Bronchial epithelial cell (primary cell): ENCODE measurements at places on chromosomes 1 and 21.

GRCh38 chr21:25428537-25428936 is 178.7 kb downstream of the MRPL39 start:
- DNase-seq = peak; percentile 1

GRCh38 chr1:63322114-63322943 is at the start of gene FOXD3:
TSS of gene FOXD3 (plus strand) at chr1:63322567. CDS start at chr1:63323059, 492 bp downstream.
- peak; percentile 17 for DNase-seq

GRCh38 chr1:82319546-82319945 is 518.8 kb downstream of the ADGRL2 start:
- DNase-seq = peak; percentile 4

DNA sequence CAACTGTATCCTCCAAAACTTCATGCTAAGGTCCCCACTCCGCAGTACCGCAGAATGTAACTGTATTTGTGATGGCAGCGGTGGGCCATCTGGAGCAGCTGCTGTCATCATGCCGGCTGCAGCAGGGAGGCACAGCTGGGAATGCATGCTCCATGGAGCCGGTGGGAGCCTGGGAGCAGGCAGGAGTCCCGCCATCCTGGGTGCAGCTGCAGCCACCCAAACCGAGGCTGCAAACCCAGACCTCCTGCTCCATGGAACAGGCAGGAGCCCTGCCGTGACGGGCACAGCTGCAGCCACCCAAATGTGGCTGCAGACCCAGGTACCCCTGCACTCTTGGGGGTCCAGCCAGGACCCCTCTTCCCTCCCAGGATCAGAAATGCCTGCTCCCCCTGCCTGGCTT is 80.3 kb downstream of the SCMH1 start:
- no peak for DNase-seq

GRCh38 chr1:202145068-202145743 is 669 bp upstream of the ARL8A start:
- peak; percentile 44 for DNase-seq

DNA sequence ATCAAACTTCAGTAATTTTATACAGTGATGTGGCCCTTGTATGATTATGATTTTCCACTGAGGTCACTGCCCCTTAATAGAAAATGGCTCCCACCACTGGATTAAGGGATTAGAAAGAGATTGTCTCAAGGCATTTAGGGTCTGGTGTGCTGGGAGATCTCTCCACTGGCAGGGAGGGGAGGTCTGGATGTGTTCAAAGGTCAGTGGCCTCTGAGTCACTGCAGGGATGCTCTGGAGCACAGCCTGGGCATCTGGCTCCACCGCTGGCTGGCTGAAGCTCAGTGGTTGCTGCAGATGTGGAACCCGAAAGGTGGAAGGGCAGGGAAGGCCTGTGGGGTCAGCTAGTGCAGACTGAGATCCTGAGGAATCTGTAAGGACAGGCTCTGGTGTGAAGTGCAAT is 18.3 kb upstream of the CHI3L1 start:
- no peak for DNase-seq

DNA sequence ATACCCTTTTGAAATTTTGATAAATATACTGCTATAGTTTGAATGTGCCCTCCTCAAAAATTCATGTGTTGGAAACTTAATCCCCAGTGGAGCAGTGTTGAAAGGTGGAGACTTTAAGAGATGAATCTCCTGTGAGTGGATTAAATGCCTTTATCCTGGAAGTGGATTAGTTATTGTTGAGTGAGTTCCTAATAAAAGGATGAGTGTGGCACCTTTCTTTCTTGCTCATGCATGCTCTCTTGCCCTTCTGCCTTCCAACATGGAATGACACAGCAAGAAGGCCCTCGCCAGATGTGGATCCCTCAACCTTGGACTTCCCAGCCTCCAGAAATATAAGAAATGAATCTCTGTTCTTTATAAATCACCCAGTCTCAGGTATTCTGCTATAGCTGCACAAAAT is 51.8 kb downstream of the CD160 start:
- DNase-seq = no peak

- peak; percentile 20 for DNase-seq
Measured at GRCh38 chr1:154352581-154353459, 27.5 kb downstream of the ATP8B2 start.

DNA sequence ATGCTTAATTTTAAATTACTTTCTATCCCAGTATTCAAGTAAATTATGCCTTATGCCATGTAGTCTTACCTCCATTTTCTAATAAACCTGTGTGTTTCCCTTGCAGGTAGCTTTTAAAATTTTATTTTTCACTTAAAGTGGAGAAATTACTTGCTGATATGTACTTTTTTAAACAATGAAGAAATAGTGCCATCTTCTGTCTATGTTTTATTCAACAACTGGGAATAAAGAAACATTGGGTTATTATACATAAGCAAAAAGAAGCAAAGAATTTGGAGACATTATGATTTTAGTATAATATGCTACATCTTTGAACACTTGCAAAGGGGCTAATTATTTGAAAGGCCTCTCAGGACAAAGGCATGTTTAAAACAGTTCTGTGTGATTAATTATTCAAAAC is 1912.9 kb downstream of the MRPL39 start:
- DNase-seq = no peak

DNA sequence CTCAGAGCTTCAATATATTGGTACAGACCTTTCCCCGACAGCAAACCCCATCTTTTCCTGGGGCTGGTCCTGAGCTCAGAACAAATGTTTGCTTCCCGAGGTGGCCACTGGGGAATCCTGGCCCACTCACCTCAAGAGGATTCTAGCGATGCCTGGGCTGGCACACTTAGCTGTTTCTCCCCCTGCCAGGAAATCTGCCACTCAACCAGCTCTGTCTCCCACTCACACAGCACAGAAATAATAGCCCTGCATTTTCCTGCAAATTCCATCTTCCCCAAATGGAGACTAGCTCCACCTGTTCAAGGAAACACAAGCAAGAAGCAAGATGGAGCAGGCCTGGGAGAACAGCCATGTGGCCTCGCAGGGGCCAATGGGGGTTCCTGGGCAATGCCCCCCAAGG is 21.1 kb downstream of the KCNN3 start:
- DNase-seq = no peak

GRCh38 chr1:184889902-184890301 is 84.4 kb downstream of the NIBAN1 start:
- no peak for DNase-seq

GRCh38 chr21:21547368-21547953 is 549.3 kb downstream of the NCAM2 start:
- no peak for DNase-seq

GRCh38 chr1:168665975-168666374 is 63.0 kb downstream of the DPT start:
- no peak for DNase-seq

DNA sequence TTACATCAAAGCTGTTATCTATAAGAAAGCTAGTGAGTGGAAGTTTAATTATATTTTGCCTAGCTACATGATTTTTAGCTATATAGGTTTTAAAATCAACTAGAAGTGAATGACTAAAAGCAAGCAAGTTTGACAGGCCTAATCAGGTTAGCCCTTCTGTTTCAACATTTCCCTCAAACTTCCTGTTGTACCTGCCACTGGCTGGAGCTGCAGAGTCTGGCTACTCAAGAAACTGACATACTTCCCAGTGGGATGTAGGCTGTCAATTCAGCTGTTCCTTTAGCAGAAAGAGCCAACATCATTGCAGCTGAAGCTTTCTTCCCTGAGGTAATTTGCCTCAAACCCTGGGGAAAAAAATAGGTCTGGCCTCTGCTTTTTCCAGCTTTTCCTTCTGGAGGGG is 87.1 kb upstream of the TNR start:
- DNase-seq = peak; percentile 25

GRCh38 chr1:204564835-204565234 is 48.6 kb downstream of the MDM4 start:
- DNase-seq = no peak

DNA sequence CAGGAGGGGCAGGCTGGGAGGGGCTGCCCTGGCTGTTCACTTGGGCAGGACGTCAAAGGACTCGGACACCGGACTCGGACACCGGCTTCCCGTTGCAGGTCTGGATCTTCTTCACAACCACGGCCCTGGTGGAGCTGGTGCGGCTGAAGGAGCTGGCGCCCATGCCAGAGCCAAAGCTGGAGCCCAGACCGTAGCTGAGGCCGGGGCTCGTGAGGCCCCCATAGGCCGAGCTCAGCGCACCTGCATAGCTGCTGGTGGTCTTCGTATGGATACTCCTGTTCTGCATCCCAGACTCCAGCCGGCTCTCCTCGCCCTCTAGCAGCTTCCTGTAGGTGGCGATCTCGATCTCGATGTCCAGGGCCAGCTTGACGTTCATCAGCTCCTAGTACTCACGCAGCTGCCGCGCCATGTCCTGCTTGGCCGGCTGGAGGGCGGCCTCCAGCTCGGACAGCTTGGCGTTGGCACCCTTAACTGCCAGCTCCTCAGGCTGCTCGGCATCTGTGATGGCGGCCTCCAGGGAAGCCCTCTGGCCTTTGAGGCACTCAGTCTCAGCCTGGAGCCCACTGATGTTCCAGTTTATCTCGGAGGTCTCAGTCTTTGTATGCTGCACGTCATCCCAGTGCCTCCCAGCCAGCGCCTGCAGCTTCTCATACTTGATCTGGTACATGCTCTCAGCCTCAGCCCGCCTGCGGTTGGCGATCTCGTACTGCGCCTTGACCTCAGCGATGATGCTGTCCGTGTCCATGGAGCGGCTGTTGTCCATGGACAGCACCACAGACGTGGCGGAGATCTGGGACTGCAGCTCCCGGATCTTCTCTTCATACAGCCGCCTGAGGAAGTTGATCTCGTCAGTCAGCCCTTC is 15.1 kb upstream of the KLF17 start:
- DNase-seq = peak; percentile 13

GRCh38 chr1:227429447-227430359 is 111.4 kb upstream of the CDC42BPA start:
- DNase-seq = no peak

- DNase-seq = peak; percentile 5
Measured at GRCh38 chr1:84298684-84299535, 2.6 kb upstream of the SAMD13 start.

GRCh38 chr1:24770881-24771280 is 25.6 kb downstream of the CLIC4 start:
- DNase-seq = no peak

- DNase-seq = no peak
Measured at GRCh38 chr1:30704765-30705509, 18.4 kb downstream of the MATN1 start.

- no peak for DNase-seq
Measured at GRCh38 chr1:231666220-231666936, 39.8 kb downstream of the DISC1 start.

GRCh38 chr1:172756024-172756423 is 97.1 kb downstream of the FASLG start:
- DNase-seq = no peak

GRCh38 chr1:46065405-46065804 is 67.0 kb downstream of the PIK3R3 start:
- DNase-seq = peak; percentile 27

GRCh38 chr21:42313501-42313969 is 1.7 kb downstream of the TFF3 start:
- no peak for DNase-seq

- peak; percentile 44 for DNase-seq
Measured at GRCh38 chr1:170010443-170010842, 64.1 kb downstream of the KIFAP3 start.

GRCh38 chr1:209356976-209357377 is 226.5 kb upstream of the CAMK1G start:
- no peak for DNase-seq

DNA sequence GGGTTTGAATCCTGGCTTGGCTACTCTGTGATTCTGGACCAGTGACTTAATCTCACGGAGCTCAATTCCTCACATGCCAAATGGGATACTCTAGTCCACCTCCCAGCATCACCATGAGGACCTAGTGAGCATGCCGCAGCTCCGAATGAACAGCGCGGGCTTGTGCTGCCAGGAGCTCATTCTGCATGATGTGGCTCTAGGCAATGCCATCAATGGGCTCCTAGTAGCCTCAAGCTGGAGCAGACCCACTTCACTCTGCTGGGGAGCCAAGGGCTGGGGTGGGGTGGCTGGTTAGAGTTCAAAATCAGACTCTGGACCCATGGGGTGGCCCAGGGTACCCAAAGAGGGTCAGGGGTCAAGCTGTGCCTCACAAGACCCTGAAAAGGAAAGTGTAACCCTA is 41.5 kb downstream of the CDK18 start:
- no peak for DNase-seq

- no peak for DNase-seq
Measured at GRCh38 chr1:246283771-246284410, 223.2 kb downstream of the SMYD3 start.

DNA sequence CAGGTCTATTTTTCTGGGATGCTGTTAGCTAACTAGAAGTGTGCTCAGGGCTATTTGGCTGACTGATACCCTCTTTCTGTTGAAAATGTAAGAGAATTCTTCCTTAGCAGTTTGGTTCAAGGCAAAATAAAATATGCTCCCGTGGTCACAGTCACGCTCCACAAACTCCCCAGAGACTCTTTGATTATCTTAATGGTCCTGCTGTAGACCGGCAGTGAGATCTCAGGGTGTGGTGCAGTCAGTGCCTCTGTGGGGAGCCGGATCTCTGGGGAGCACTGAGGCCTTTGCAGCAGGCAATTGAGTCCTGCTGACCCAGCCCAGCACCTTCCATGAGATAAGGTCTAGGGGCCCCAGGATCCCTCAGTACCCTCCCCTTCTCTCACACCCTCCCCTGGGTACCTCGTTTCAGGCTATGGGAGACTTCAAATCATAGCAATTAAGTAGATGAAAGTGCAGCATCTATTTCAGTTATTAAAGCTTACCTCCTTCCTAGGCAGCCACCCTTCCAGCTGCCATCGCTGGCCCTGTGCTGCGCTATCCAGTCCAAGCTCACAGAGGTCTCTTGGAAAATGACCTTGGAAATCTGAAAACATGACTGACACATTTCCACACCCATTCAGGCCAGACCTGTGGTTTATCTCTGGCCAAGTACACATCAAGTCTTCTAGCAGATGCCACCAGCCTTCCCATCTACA is 98.1 kb downstream of the SEC16B start:
- no peak for DNase-seq

- DNase-seq = peak; percentile 71
Measured at GRCh38 chr1:150513351-150513791, 2.2 kb upstream of the FALEC start.

DNA sequence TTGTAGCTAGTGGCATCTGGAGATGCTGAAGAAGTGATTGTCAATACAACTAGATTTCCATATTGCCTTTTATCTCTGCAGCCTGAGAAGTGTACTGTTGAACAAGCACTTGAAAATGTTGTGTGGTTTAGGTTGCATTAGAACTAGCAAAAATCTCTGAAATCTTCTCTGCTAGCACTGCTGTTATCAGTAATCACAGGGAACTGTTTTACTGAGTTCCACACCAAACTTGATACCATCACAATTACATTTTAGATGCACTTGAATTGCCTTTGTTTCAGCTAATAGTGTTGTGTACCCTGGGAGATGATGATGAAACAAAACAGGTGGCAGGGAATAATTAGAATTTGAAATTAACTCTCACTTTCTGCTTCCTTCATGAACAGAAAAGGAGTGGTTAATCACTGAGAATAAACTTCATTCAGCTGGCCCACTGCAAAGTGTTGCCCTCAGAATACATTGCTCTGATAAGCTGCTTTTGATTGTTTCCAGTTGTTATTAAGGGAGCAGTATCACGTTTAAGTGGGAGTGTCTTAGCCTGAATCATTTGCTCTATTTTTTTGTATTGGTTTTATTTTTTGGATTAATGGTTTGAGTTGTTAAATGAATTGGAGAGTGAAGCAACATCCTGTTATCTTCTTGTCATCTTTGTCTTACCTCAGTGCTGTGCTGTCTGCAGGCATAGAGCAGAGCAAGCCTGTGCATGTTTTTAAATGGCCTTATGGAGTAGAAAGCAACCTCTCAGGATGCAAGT is 13.0 kb downstream of the FAM20B start:
- peak; percentile 85 for DNase-seq
